ENCODE measurements at places on chromosomes 1 and 21. TPM values are rescaled to one million over a fixed set of nuclear protein-coding genes. Genes with fewer than 3 reads are reported as not detected.

DNA sequence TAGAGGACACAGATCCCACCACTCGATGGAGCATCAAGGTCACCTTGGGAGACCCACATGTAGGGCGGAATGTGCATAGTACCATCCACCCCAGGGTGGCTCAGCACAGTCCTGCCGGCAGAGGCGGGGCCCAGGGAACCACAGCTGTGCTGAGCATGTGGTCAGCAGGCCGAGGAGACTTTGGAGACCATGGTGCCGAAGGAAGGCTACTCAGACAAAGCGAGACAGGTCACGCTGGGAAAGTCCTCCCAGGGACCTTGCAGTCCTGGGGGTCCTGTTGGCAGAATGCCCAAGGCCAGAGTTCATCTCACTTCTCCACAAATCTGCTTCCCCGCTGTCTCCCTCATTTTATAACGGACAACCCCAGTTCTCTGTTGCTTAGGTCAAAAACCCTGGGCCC is 22.5 kb downstream of the WNT3A start:
- DNase-seq, result peak; percentile 53
- H3K27ac ChIP-seq, result no peak overlapping the region
- H3K36me3 ChIP-seq, result no peaks in the 10 kb centered on the region
- H3K27me3 ChIP-seq, result no peaks in the 10 kb centered on the region
- H3K4me3 ChIP-seq, result no peak overlapping the region

DNA sequence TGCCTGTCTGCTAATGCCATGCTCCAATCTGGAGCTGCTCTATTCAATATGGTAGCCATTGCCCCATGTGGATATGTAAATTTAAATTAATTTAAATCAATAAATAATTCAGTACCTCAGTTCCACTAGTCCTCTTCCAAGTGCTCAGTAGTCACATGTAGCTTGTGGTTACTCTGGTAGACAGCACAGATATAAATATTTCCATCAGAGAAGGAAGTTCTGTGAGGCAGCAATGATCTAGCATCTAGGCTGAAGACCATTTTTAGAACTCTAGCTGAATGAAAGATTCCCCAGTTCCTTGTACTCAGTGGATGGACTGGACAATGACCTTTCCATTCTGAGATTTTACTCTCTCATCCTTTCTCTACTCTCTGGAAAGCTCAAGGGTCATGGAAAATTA is 25.8 kb upstream of the CAPZB start:
- H3K4me3 ChIP-seq, result no peak overlapping the region
- no peaks in the 10 kb centered on the region for H3K36me3 ChIP-seq
- H3K4me1 ChIP-seq, result no peaks in the 10 kb centered on the region
- no peak overlapping the region for H3K27ac ChIP-seq

GRCh38 chr1:217076902-217077301 is 353.7 kb upstream of the ESRRG start:
- H3K27me3 ChIP-seq, result no peaks in the 10 kb centered on the region
- no peaks in the 10 kb centered on the region for H3K4me1 ChIP-seq
- H3K27ac ChIP-seq, result no peak overlapping the region
- H3K4me3 ChIP-seq, result no peak overlapping the region
- no peak for DNase-seq

DNA sequence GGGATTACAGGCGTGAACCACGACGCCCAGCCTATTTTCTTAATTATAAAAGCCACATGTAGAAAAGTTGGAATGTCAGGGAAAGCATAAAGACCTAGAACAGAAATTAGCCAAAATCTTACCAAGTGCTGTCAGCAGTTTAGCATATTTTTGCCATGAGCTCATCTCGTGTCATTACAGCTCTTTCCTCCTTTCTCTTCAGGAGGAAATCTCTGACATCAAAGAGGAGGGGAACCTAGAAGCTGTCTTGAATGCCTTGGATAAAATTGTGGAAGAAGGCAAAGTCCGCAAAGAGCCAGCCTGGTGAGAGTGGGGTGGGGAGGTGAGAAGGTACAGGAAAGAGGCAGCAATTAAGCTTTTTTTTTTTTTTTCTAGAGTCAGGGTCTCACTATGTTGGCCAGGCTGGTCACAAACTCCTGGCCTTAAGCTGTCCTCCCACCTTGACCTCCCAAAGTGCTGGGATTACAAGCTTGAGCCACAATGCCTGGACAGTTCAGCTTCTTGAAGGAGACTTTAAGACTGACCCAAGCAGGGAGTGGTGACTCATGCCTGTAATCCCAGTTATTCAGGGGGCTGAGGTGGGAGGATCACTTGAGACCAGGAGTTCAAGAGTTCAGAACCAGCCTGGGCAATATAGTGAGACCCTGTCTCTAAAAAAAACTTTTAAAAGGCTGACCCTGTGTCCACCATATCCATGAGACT is 8.4 kb upstream of the BGLAP start:
- H3K27ac ChIP-seq, result no peak overlapping the region
- H3K27me3 ChIP-seq, result no peaks in the 10 kb centered on the region
- H3K4me3 ChIP-seq, result no peak overlapping the region
- H3K36me3 ChIP-seq, result peaks cover 38% of the 10 kb centered on the region
- peaks cover 17% of the 10 kb centered on the region for H3K4me1 ChIP-seq

KRTAP21-2 gene
- polyA plus RNA-seq, result not detected

DNA sequence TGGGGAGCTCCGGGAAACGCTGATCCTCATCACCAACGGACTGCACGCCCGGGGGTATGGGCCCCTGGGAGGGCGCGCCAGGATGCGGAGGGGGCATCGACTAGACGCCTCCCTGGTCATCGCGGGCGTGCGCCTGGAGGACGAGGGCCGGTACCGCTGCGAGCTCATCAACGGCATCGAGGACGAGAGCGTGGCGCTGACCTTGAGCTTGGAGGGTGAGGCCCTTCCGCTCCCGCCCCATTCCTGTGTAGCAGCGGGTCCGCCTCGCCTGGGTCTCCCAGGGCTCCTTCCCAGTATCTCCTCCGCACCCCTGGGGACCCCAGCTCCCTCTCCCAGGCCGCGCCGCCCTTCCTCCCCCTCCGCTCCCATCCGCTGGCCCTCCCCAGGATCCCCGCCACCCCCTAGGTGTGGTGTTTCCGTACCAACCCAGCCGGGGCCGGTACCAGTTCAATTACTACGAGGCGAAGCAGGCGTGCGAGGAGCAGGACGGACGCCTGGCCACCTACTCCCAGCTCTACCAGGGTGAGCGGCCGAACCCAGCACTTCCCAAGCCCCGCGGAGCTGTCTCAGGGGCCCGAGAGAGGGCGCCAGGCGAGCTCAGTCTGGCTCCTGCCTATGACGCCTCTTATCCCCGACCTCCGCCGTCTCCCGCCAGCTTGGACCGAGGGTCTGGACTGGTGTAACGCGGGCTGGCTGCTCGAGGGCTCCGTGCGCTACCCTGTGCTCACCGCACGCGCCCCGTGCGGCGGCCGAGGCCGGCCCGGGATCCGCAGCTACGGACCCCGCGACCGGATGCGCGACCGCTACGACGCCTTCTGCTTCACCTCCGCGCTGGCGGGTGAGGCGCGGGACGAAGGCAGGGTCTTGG is 5.0 kb downstream of the HAPLN2 start:
- H3K27me3 ChIP-seq, result peaks cover 53% of the 10 kb centered on the region
- peak overlapping the region; percentile 25 for H3K4me3 ChIP-seq
- no peaks in the 10 kb centered on the region for H3K36me3 ChIP-seq
- peak; percentile 79 for DNase-seq
- peaks cover 25% of the 10 kb centered on the region for H3K4me1 ChIP-seq

- no peak overlapping the region for H3K27ac ChIP-seq
- peaks cover 17% of the 10 kb centered on the region for H3K4me1 ChIP-seq
- H3K4me3 ChIP-seq, result no peak overlapping the region
- no peaks in the 10 kb centered on the region for H3K36me3 ChIP-seq
- no peaks in the 10 kb centered on the region for H3K27me3 ChIP-seq
Observed at GRCh38 chr21:39616211-39616772, 3.6 kb downstream of the B3GALT5 start.

APCS gene
- not detected for polyA plus RNA-seq

DNA sequence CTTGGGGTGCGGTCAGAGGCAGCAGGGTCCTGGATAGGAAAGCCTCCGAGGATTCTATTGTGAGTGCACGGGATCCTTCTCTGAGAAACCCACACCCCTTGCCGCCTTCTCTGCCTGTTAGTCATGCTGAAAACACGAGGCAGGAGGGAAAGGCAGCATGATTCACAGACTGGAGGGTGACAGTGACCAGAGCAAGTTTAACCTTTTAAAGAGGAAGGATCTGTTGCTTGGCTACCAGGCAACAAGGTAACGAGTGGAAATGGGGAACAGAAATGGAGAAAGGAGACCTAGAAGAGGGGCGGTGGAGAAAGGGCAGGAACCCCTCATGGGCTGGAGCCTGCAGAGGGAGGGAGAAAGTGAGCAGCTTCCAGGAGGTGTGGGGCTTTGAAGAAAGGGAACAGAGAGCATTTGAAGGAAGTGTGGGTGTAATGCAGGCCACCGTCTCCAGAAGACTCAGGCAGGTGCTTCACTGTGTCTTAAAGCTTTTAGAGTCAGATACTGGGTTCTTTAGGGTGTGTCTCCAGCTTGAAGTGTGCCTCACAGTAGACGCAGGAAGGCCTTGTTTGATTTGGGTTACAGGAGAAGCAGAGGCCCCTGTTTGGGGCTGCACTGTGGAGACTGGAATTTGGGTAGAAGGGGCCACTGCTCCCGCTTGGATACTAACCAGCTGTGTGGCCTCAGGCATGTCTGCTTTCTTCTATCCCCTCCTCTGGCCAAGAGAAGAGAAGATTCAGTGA is 19.1 kb downstream of the OPTC start:
- no peak overlapping the region for H3K4me3 ChIP-seq
- H3K36me3 ChIP-seq, result no peaks in the 10 kb centered on the region
- H3K4me1 ChIP-seq, result peaks cover 50% of the 10 kb centered on the region
- H3K27ac ChIP-seq, result peak overlapping the region; percentile 94

GRCh38 chr1:32899586-32900296 is 1.4 kb downstream of the TMEM54 start:
- no peaks in the 10 kb centered on the region for H3K27me3 ChIP-seq
- peak; percentile 64 for DNase-seq
- H3K27ac ChIP-seq, result no peak overlapping the region

DNA sequence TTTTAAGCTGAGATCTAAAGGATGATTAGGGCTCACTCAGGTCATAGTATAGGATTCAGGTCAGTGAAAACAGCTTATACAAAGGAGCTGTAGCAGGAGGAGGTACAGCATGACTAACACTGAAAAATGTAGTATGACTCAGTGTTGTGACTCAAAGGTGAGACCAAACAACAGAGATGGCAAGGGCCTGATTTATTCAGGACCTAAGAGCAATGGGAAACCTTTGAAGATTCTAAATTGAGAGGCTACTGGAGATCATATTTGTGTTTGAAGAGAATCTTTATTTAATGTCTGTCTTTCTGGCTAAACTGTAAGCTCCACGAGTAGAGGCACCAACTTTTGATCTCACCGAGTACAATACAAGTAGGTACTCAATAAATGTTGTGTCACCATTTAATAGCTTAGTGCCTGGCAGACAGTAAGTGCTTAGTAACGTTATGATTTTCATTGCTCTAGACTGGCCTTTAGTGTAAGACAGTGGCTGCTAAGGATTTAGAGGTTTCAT is 43.5 kb downstream of the PRKAA2 start:
- H3K36me3 ChIP-seq, result no peaks in the 10 kb centered on the region
- no peak overlapping the region for H3K4me3 ChIP-seq
- no peak for DNase-seq
- H3K27me3 ChIP-seq, result no peaks in the 10 kb centered on the region

DNA sequence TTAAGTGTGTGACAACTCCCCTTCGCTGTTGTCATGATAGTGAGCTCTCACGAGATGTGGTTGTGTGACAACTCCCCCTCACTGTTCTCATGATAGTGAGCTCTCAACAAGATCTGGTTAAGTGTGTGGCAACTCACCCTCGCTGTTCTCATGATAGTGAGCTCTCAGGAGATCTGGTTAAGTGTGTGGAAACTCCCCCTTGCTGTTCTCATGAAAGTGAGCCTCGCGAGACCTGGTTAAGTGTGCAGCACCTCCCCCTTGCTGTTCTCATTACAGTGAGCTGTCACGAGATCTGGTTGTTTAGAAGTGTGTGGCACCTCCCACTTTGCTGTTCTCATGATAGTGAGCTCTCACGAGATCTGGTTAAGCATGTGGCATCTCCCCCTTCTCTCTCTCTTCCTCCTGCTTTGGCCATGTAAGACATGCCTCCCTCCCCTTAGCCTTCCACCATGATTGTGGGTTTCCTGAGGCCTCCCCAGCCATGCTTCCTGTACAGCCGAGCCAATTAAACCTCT is 25.1 kb upstream of the LSS start:
- H3K4me1 ChIP-seq, result no peaks in the 10 kb centered on the region
- H3K27me3 ChIP-seq, result no peaks in the 10 kb centered on the region
- peaks cover 71% of the 10 kb centered on the region for H3K36me3 ChIP-seq
- DNase-seq, result no peak

GRCh38 chr1:2791027-2791760 is 10.3 kb downstream of the TTC34 start:
- H3K36me3 ChIP-seq, result no peaks in the 10 kb centered on the region
- H3K4me1 ChIP-seq, result no peaks in the 10 kb centered on the region
- H3K27ac ChIP-seq, result no peak overlapping the region
- H3K27me3 ChIP-seq, result peaks cover 69% of the 10 kb centered on the region
- no peak overlapping the region for H3K4me3 ChIP-seq

DNA sequence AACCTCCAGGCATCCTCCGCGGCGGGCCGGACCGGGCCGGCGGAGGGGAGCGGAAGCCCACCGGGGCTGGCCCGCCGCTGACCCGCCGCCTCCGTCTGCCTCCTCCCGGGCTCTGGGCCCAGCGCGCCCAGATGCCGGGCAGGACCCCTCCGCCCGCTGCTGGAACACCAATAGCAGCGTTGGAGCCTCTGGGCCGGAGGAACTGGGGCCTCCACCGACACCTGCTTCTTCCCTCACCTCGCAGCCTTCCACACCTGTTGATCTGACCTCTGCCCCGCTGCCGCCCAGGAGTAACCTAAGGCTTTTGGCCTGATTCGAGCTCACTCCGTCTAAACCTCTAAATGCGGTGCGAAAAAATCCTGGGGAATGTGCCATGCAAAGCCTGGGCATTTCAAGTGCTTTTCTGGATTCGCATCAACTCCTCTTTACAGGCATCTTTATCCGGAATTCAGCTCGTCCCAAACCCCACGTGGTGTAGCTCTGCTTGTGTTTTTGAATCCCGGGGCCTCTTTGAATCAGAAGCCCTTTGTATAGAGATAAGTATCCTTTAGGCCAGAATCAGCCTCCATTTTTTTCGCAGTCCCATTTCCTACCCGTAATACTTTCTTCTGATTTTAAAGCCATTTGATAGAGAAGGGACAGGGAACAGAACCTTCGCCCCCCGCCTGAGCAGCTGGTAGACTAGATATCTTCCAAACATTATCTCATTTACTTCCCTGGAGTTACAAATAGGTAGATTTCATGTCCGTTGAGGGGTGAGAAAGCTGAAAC is 680 bp upstream of the CNN3 start:
- peak overlapping the region; percentile 72 for H3K4me3 ChIP-seq
- H3K36me3 ChIP-seq, result no peaks in the 10 kb centered on the region
- peaks cover 54% of the 10 kb centered on the region for H3K4me1 ChIP-seq
- DNase-seq, result no peak
- H3K27ac ChIP-seq, result peak overlapping the region; percentile 99

RIT1 gene
- 13.1 TPM for polyA plus RNA-seq

LHX8 gene
- polyA plus RNA-seq, result not detected

HJV gene
- not detected for polyA plus RNA-seq

WNT3A gene
- not detected for polyA plus RNA-seq
